ENCODE measurements at places on chromosomes 2 and 18.
A peak's percentile ranks its signal among the peaks of the same experiment; 100 is the strongest.

DNA sequence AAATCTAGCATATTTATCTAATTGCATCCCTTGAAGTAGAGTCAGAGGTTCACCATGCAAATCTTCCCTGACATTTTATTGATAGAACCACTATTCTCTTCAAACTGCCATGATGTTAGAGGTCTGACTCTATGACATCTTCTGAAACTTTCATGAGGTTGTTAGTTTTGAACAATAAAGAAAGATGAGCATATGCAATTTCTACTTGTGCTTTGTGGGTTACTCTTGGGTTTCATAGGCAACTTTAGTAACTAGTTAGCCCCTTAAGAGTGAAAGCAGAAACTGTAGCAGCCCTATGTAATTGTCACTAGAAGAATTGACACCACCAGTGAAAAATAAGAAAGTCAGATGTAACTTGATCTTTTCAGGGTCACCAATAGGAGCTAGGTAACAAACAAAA lies 53.1 kb upstream of the ZEB2 start:
- DNase-seq: no peak

GRCh38 chr2:230356084-230356483 lies 29.1 kb downstream of the SP140L start:
- no peak for DNase-seq

DNA sequence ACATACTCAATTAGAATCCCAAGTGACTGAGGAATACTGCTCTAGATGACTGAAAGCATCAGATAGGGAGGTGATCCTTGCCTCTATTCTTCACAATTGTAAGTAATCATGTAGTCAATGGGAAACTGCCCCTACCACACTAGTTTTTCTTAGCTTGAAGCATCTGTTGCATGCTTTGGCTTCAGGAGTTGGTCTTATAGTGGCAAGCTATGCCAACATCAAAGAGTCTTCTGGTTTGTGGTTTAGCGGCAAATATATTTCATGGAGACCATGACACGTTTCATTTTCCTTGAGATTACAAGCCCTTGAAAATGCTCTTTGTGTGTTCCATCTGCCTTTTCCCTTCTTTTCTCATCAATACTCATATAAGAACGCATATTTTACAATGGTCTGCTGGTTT lies 12.9 kb downstream of the DCC start:
- DNase-seq: no peak

- DNase-seq: no peak
Observed at GRCh38 chr18:35827903-35828275, 144.6 kb upstream of the RMP24 start.

DNA sequence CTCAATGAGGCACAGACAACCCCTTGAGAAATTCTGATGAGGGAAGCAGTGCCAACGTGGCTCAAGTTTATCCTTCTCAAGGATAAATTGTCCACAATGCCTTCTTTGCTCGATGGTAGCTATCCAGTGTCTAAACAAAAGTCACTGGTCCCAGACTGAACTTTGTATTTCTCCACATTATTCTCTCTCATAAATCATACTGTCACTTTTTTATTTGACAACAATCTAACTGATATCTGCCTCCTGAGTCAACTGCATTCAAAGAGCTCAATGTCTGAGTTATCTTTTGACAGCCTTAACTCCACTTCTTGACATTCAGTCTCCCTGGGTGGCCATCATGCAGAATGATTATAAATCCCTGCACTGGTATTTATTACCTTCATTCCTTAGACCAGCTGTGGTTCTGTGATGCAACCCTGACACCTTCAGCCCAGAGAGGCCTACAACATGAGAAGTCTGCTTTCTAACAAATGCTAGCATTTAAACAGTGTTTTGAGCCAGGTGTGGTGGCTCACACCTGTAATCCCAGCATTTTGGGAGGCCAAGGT lies 38.2 kb downstream of the IMMT start:
- DNase-seq: no peak

GRCh38 chr2:160835166-160835565 lies 325.1 kb upstream of the TANK start:
- DNase-seq: no peak

GRCh38 chr2:156155319-156155718 lies 177.2 kb downstream of the NR4A2 start:
- no peak for DNase-seq

DNA sequence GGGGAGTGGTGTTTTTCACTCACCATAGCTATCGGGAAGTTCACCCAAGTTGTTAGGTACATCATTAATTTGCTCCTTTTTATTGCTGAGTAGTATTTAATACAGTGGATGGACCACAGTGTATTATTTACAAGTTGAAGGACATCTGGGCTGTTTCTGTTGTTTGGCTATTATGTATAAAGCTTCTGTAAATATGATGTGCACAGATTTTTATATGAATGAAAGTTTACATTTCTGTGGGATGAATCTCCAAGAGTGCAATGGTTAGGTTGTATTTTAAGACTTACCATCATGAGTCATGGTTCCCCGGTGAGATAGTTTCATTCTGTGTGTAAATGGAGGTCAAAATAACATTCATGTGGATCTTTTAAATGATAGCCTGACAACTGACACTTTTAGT lies 337.4 kb downstream of the PTPRM start:
- DNase-seq: no peak

DNA sequence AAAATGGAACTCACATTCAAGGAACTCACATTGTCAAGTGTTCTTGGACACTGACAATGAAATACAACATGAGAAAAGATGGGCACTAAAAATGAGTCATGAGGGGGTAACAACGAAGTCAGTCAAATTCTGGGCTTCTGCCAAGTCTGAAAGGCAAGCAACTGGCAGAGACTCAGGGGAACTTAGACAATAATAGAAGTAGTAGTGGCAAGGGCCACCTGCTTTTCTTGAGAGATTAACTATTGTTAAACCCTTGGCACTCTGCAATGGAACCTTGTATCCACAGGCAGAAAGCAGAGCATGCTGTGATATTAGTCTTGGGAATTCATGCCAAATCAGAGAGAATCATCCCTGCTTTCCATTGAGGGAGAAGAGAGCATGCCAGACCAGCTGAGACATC lies 382.6 kb upstream of the CDH2 start:
- no peak for DNase-seq

DNA sequence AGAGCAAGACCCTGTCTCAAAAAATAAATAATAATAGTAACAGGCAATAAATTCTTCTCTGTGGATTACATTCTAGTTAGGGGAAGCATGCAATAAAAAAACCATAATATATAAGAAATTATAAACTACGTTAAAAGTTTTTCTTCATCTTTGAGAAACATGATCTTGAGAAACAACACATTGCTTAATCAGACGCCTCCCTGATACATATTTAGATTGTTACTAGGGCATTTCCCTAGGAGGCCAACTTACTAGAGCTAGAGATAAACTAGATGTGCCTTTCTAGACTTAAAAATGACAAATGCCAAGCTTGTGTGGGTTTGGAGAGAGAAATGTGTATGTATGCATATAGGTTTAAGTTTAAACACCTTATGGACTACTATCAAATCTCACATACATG lies 76.3 kb upstream of the GALNT5 start:
- DNase-seq: peak; percentile 60

- DNase-seq: peak; percentile 19
Observed at GRCh38 chr2:176931588-176932563, 280.7 kb upstream of the HNRNPA3 start.

DNA sequence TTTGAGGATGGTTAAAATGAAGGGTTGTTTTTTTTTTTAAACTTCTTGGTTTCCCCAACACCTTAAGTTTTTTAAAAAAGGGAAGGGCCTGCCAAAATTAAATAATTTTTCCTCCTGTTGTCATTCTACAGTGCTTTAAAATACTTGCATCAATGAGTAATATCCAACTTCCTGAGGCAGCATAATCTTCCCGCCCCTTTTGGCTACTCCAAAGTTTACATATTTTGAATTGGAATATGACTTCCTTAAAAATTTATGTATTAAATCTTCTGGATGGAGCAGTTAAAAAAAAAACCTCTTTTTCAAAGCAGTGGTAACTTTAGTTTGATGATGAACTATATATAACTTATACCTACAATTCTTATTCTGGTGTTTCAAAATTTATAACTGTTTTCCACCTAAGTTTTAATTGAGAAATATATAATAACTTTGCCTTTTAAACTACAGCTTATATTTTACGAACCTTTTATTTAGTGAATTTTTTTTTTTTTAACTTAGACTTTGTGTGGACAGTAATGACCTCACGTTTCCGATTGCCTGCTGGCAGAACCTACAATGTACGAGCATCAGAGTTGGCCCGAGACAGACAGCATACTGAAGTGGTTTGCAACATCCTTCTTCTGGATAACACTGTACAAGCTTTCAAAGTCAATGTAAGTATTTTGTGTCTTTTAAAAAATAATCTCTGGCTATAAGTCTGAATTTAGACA lies 49.8 kb downstream of the PTPN4 start:
- DNase-seq: no peak

DNA sequence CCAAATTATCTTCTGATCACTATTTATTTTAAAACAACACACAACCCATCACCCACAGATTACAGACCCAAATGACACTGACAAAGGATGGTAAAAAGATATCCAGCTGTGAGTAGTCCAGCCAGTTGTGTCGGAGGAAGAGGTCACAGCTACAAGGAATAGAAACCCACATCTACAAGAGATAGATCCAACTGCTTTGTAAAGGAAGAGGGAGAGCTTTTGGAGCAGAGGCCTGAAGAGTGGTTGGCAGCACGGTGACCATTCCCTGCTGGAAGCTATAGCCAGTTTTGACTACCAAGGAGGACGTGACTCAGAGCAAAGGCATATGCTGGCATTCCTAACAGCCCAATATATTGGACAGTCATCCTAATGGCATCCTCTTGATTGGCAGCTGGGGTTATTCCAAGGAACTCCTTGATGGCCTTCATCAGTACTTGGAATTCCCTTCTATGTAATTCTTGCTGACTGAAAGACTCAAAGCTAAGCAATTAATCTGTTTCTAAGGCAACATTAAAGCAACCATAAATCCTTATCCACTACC lies 17.1 kb downstream of the SLC8A1 start:
- no peak for DNase-seq

- DNase-seq: no peak
Observed at GRCh38 chr2:141316103-141316502, 814.7 kb downstream of the LRP1B start.

DNA sequence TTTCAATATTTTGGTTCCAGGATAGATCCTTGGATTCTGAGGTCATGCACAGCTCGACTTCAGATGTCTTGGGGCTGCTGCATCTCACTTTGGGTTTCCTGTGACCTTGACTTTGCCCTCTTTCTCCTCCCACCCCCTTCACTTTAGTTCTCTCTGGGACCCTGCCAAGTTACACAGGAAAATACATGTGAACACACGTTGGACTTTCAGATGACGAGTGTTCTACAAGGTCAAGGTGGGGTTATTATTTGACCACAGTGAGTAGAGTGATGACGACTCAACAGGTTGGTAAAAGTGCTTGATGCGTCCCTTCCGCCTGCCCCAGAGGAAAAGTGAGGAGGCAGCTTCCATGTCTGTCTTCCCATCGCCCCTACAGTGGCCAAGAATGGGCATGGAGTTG lies 122.4 kb upstream of the SMAD2 start:
- no peak for DNase-seq

DNA sequence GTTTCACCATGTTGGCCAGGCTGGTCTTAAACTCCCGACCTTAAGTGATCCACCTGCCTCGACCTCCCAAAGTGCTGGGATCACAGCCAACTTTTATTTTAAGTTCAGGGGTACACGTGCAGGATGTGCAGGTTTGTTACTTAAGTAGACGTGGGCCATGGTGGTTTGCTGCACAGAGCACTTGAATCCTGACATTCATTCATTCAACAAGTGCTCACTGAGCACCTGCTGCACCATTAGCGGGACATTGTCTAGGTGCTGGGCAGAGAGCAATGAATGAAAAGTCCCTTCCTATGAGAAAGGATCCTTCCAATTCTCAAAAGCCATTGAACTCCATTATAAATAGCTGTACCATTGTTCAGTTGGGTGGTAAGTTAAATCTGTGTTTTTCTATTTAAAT lies 31.0 kb downstream of the TGFA start:
- DNase-seq: no peak

DNA sequence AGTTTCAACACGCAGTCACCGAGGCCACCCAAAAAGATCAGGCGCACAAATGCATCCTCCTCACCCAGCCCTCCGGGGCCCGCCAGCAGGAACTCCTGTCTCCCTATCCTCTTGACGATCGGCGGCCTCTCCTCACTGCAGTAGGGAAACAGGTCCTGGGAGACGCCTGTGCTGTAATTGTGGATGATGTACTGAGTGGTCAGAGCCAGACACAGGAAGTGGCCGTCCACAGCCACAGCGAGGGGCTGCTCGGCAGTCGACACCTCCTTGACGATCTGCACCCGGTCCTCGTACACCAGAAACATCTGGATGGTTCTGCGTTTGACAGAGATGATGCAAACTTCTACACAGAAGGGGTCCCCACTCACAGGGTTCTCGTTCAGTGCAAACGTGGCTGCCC lies 22.0 kb downstream of the TGFBRAP1 start:
- no peak for DNase-seq

DNA sequence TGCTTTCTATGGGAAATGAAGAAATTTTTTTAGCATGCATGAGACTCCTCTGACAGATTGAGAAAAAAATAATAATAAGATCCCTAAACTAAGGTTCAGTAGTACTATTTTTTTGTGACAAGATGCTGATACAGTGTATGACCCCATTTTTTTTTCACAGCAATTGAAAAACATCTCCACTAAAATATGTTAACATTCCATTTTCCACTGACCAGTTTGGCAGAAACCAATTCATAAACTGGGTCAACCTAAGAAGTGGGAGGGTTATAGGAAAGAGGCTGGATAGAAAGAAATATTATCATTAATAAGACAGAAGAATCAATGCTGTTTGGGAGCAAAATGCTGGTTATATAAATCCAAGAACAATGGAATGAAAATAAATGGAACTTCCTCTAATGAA lies 182.7 kb downstream of the ANTXR1 start:
- no peak for DNase-seq

DNA sequence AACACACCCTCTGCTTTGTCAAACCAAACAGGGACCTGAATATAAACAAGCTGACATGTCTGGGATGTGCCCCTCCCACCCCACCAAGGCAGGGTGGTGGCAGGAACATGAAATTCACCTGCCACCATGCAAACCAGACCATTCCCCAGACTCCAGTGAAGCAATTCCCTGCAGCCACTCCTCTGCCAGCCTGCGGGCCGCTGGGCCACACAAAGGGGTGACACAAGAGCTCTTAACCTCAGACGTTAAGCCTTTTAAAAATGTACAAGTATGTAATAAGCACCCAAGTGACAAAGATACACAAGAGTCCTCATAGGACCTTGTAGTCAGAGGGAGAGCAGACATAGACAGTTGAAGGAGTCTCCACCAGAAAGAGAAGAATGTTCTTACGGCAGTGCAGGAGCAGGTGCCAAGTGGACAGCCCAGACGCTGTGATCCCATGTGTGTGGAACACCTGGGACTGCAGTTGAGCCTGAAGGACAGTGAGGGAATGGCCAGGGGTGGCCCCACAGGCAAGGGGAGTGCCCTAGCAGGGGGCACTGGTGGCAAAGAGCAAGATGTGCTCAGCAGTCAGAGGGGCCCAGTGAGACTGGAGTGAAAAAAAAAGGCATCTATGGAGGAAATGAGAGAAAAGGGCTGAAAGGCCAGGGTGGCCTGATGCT lies 36.9 kb downstream of the CRACDL start:
- DNase-seq: no peak

All from hematopoietic multipotent progenitor cell treated with erythropoietin and hydrocortisone succinate and interleukin-3 and kit ligand, for 6 days (in vitro differentiated cells).